ENCODE measurements at places on chromosomes 6 and 20. TPM values are rescaled to one million over a fixed set of nuclear protein-coding genes. Genes with fewer than 3 reads are reported as not detected.

DNA sequence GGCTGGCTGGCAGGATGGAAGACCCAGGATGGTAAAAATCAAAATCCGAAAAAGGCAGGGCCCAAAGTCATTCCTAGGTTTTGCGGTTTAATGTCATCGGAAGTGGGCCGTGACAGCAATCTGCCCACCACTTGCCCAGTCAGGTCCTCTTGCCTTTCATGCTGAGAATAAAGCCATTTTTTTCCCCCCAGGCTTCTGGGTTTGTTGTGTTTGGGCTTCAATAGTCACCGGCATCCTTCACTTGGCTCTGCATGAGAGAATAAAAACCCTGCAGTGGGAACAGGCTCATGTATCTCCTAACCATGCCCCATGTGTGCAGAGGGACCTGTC is 56.1 kb downstream of the MEP1A start:
- no peak for DNase-seq

Gene RSPO3
- total RNA-seq, result not detected

Gene PPP1R16B
- total RNA-seq, result 160 TPM

GRCh38 chr20:23269954-23270353 is 80.6 kb upstream of the NXT1 start:
- DNase-seq, result no peak

GRCh38 chr20:35007413-35007812 is 51.7 kb downstream of the MYH7B start:
- DNase-seq, result no peak

- no peak for DNase-seq
Measured at GRCh38 chr6:52341561-52342260, 20.2 kb upstream of the PAQR8 start.
